Spinal cord (tissue), 10 donors: ENCODE measurements at places on chromosomes 13 and 19.
A peak's percentile ranks its signal among the peaks of the same experiment; 100 is the strongest.

GRCh38 chr19:7742575-7742974, 4.8 kb downstream of the CD209 start:
- H3K4me3 ChIP-seq: no peak overlapping the region
- H3K27me3 ChIP-seq: no peaks in the 10 kb centered on the region
- no peak overlapping the region for H3K27ac ChIP-seq
- no peak for DNase-seq
- no peaks in the 10 kb centered on the region for H3K4me1 ChIP-seq

- no peak overlapping the region for H3K27ac ChIP-seq
- no peaks in the 10 kb centered on the region for H3K4me1 ChIP-seq
- H3K4me3 ChIP-seq: no peak overlapping the region
Measured at GRCh38 chr19:32682317-32682716, 6.7 kb downstream of the RGS9BP start.

- no peak for DNase-seq
- H3K4me1 ChIP-seq: no peaks in the 10 kb centered on the region
- H3K4me3 ChIP-seq: no peak overlapping the region
- no peak overlapping the region for H3K27ac ChIP-seq
Measured at GRCh38 chr19:51472607-51473006, 5.7 kb upstream of the CEACAM18 start.

DNA sequence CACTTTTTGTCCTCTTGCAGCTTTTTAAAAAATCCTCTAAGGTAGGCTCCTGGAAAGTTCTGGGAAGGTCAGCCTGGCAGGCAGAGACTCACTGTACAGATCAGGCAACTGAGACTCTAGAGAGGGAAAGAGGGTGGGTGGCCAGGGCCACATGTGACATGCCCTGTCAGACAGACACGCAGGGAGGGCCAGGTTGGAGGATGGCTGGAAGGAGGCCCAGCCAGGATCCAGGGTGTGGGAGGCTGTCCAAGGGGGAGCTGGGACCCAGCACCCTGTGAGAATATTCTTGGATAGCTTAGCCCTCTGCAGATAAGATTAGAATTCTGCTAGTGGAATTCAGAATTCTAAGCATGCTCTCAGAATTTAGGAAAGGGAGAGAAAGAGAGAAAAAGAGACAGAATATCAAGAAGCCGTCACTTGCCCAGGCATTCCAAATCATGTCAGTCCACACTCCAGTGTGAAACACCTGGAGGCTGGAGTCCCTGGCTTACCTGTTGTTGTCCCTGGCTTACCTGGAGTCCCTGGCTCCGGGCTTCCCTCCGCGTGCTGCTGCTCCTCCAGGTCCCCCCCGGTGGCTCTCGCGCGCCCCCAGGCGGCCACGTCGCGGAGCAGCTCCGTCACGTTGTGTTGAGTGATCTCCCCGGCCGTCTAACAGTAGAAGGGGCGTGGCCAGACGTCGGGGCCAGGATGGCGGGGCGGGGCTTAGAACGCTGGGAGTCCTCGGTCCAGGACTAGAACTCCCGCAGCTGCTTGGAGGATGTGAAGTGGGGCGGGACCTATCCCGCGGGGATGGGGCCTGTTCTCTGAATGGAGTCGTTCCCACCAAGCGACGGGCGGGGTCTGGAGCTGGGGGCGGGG, 2.8 kb upstream of the TNNI3 start:
- peaks cover 54% of the 10 kb centered on the region for H3K27me3 ChIP-seq
- no peak overlapping the region for H3K4me3 ChIP-seq
- no peak for DNase-seq
- H3K4me1 ChIP-seq: peaks cover 16% of the 10 kb centered on the region
- H3K36me3 ChIP-seq: no peaks in the 10 kb centered on the region

- no peaks in the 10 kb centered on the region for H3K27me3 ChIP-seq
- H3K4me1 ChIP-seq: no peaks in the 10 kb centered on the region
- no peaks in the 10 kb centered on the region for H3K36me3 ChIP-seq
- H3K27ac ChIP-seq: no peak overlapping the region
- no peak for DNase-seq
Measured at GRCh38 chr13:107066355-107066754, 498.4 kb upstream of the ARGLU1 start.

DNA sequence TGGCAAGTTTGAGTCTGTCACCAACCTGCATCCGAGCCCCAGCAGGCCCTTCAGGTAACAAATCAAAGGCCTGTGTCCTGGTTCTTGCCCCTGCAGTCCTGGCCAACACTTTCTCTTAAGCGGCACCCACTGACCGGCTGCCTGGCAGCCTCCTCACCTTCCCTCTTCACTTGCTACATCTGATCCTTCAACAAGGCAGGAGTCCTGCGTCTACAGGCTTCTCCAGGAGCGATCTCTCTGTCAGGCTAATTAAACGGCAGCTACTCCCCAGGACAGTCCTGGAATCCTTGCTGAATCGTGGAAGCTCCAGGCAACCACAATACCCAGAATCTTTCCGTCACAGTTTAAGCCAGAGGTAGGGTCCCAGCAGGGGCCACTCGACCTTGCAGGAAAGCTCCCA, 41.1 kb upstream of the GAS6 start:
- no peak overlapping the region for H3K27ac ChIP-seq
- H3K4me3 ChIP-seq: no peak overlapping the region
- H3K27me3 ChIP-seq: no peaks in the 10 kb centered on the region
- no peaks in the 10 kb centered on the region for H3K36me3 ChIP-seq

GRCh38 chr19:34274827-34275625, 20.7 kb downstream of the GARRE1 start:
- H3K4me1 ChIP-seq: peaks cover 3% of the 10 kb centered on the region
- peak overlapping the region; percentile 50 for H3K27ac ChIP-seq
- no peak overlapping the region for H3K4me3 ChIP-seq
- peaks cover 6% of the 10 kb centered on the region for H3K36me3 ChIP-seq
- DNase-seq: no peak

DNA sequence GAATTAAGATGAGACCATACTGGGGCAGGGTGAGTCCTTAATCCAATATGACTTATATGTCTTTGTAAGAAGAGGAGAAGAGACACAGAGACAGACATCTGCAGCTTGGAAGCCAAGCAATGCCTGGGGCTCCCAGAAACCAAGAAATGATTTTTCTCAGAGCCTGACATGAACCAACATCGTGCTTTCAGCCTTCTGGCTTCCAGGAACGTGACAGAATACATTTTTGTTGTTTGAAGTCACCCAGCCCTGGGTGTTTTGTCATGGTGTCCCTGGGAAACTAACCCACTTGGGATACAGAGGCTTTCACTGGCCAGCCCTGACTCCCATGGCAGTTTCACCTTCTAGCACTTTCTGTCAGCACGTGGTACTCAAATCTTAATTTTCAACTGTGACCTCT, 95.3 kb upstream of the SLC10A2 start:
- no peak overlapping the region for H3K4me3 ChIP-seq
- H3K27ac ChIP-seq: no peak overlapping the region
- no peaks in the 10 kb centered on the region for H3K4me1 ChIP-seq
- H3K36me3 ChIP-seq: no peaks in the 10 kb centered on the region

DNA sequence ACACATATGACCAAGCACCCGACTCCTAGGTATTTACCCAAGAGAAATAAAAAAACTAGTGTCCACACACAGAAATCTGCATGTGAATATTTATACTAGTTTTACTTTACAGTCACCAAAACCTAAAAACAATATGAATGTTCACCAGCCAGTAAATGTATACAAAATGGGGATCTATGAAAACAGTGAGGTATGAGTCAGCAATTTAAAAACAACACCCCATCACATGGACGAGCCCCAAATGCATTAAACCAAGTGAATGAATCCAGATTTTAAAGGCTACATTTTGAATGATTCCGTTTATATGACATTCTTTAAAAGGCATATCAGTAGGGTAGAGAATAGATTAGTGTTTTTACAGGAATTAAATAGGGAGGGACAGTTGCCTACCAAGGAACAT, 22.1 kb downstream of the SIGLEC7 start:
- DNase-seq: no peak
- no peak overlapping the region for H3K27ac ChIP-seq
- H3K4me1 ChIP-seq: peaks cover 2% of the 10 kb centered on the region
- no peak overlapping the region for H3K4me3 ChIP-seq
- H3K27me3 ChIP-seq: no peaks in the 10 kb centered on the region
- no peaks in the 10 kb centered on the region for H3K36me3 ChIP-seq

DNA sequence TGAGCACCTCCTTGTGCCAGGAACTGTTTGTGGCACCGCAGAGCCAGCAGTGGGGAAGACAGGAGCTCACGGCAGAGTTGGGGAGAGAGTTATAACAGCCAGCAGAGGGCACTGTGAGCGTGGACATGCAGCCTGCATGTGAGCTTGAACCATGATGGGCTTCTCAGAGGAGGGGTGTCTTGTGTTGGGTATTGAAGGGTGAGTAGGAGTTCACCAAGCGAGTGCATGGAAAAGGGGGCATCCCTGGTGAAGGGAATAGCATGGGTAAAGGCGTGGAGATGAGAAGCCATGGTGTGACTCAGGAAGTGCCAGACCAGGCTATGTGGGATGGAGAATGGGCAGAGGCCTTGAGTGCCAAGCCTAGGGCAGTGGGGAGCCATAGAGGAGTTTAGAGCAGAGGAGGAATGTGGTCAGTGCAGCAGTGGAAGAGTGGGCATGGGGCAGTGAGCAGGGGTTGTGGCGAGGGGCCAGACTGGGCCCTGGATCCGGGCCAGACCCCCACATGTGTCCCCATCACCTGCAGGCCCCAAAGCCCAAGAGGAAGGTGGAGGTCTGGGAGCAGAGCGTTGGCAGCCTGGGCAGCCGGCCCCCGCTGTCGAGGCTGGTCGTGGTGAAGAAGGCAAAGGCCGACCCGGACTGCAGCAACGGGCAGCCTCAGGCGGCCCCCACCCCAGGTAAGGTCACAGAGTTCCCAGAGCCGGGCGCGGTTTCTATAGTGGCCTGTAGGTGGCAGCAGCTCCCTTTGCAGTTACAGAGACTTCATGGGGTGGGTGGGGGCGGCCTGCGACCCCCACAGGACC, 11.8 kb upstream of the SHD start:
- peak; percentile 75 for DNase-seq
- no peaks in the 10 kb centered on the region for H3K27me3 ChIP-seq
- no peak overlapping the region for H3K4me3 ChIP-seq
- no peak overlapping the region for H3K27ac ChIP-seq

DNA sequence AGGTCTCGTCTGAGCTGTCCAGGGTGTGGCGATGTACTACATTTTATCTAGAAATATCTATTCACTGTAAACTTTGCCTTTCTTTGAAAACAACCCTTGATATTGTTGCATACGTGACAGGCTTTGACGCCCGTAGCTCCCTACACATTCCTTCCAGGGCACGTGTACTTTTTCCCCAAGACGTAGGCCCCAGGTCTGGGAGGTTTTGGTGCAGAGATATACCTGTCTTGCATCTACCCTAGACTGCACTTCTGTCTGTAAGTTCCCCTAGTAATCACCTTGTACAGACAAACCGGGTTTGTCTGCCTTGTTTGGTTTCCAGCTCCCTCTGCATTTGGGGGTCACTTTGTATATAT, 69.2 kb downstream of the ERICH6B start:
- no peak overlapping the region for H3K27ac ChIP-seq
- H3K36me3 ChIP-seq: no peaks in the 10 kb centered on the region
- H3K4me3 ChIP-seq: no peak overlapping the region
- DNase-seq: no peak
- no peaks in the 10 kb centered on the region for H3K27me3 ChIP-seq

- no peak for DNase-seq
- H3K36me3 ChIP-seq: no peaks in the 10 kb centered on the region
Measured at GRCh38 chr13:74715718-74716117, 581.5 kb upstream of the KLF12 start.

GRCh38 chr19:46427518-46428045, 1.2 kb downstream of the PNMA8C start:
- no peak for DNase-seq
- peak overlapping the region; percentile 62 for H3K4me3 ChIP-seq
- no peaks in the 10 kb centered on the region for H3K36me3 ChIP-seq
- peak overlapping the region; percentile 71 for H3K27ac ChIP-seq
- peaks cover 26% of the 10 kb centered on the region for H3K4me1 ChIP-seq

DNA sequence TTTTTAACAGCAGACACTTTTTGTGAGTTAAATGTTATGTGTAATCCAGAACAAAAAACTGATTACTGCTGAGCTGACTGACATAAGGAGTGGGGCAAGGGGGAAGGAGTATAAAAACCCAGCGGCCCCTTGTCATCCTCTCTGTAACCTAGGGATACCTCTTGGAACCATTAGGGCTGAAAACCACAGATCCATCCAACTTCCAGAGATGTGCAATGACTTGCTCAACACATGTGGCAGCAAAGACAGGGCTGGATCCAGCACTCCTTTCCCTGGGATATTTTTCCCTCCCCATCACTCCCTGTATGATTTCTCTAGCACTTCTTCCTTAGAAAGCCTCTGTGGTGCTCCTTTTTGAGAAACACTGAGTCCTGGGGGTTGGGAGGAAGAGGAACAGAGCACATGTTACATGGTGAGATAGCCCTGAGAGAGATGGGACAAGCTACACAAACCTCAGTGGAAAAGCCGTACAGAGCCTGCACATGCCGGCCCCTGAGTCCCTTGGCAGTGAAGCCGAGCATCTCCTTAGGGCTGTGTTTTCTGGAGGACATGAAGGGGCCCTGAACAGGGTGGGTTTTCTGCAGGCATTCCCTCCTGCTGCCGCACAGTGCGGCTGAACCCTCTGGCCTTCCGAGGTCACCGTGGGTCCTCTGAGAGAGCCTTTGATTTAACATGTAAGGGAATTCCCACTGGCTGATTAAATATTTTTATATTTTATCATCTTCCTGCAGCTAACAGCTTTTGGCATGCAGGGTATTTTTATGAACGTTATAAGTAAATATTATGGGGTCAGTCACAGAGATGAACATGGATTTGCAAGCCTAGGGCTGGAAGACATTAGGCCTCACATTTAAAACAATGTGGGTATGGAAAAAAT, 219.9 kb downstream of the COG6 start:
- H3K36me3 ChIP-seq: no peaks in the 10 kb centered on the region
- DNase-seq: peak; percentile 74
- peaks cover 4% of the 10 kb centered on the region for H3K4me1 ChIP-seq
- H3K27me3 ChIP-seq: no peaks in the 10 kb centered on the region

- H3K27me3 ChIP-seq: no peaks in the 10 kb centered on the region
- H3K4me1 ChIP-seq: no peaks in the 10 kb centered on the region
- no peaks in the 10 kb centered on the region for H3K36me3 ChIP-seq
- no peak overlapping the region for H3K4me3 ChIP-seq
Measured at GRCh38 chr13:40514802-40515201, 151.6 kb downstream of the FOXO1 start.

DNA sequence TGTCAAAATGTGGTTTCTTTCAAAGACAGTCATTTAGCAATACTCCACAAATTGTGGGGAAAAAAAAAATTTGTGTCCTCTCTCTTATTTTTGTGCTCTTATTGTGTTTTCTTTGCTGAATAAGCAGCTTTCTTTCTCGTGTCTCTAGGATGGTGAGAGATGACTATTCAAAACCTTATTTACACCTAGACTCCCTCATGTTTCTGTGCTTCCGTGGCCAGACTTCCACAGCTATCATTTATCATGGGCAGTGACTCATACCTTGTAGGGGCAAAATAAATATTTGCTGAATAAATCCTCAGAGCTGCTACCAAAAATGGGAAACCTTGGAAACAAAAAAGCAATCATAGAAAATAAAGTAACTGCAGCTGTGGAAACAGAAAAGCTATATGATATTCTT, 204.9 kb upstream of the MIR17HG start:
- H3K4me1 ChIP-seq: no peaks in the 10 kb centered on the region
- peak; percentile 30 for DNase-seq
- H3K36me3 ChIP-seq: no peaks in the 10 kb centered on the region
- no peak overlapping the region for H3K4me3 ChIP-seq
